NCI-H1694 treated with DMSO at 0.1 percent for 48 hours (cell line): ENCODE measurements at places on chromosomes 4 and X.

- DNase-seq, result peak; percentile 7
These were observed 513.8 kb upstream of the FAM241A start for GRCh38 chr4:111631215-111631999.

DNA sequence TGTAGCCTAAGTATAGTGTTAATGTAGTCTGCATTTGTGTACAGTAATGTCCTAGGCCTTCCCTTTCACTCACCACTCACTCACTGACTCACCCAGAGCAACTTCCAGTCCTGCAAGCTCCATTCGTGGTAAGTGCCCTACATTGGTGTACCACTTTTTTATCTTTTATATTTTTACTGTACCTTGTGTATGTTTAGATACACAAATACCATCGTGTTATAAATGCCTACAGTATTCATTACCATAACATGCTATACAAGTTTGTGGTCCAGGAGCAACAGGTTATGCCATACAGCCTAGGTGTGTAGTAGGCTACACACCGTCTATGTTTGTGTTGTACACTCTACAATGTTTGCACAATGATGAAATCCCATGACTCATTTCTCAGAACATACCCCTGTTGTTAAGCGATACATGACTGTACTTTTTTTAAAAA is 15.4 kb downstream of the TSPAN5 start:
- DNase-seq, result no peak

- no peak for DNase-seq
These were observed 46.8 kb downstream of the PSAPL1 start for GRCh38 chr4:7387925-7388324.

GRCh38 chr4:182264139-182264752 is 21.0 kb downstream of the TENM3 start:
- DNase-seq, result no peak

DNA sequence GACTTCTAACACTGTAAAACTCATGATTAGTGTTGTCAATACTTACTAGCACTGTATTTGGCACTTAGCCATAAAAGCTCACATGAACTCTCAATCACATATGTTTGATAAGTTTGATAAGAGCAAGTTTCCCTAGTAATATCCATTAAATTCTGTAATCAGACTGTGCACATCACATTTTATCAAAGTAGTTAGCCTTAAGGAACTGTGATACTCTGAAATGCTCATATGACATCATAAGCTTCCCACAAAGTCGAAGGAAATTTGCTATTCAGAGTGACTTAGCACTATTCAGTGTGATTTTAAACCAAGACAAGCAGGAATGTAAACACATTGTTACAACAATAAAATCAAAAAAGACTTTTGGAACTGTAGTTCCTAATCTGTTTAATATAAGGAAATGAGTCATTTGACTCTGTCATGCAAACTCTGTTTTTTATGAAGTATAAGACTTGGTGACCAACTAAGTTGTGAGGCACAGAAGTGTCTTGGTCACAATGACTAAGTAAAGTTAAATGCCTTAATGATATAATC is 6.7 kb downstream of the SLC7A11 start:
- no peak for DNase-seq

DNA sequence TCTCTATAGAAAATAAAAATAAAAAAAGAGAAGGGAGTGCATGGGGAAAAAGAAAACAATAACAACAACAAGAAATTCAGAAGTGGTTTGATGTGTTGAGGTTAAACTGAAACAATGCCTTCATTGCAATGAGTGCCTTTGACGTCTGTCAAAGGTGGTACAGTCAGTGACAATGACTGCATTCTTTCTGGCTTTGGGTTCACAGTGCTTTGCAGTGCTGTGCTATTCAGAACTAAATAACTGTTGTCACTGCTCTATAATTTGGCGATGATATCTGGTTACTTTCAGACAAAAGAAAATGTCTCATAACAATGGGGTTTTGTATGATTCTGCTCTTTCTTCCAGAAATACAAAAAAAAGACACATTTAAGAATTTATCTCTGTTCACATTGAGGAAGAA is 488.6 kb upstream of the MAGEB2 start:
- no peak for DNase-seq
